Activated gamma-delta T cell (primary cell): ENCODE measurements at places on chromosomes 7 and 10.

- DNase-seq: no peak
Observed at GRCh38 chr7:74511345-74511744, 57.6 kb downstream of the GTF2IRD1 start.

GRCh38 chr7:119959811-119960210 lies 313.2 kb upstream of the KCND2 start:
- DNase-seq: no peak

GRCh38 chr10:14456870-14457266 lies 126.1 kb upstream of the FRMD4A start:
- DNase-seq: no peak

DNA sequence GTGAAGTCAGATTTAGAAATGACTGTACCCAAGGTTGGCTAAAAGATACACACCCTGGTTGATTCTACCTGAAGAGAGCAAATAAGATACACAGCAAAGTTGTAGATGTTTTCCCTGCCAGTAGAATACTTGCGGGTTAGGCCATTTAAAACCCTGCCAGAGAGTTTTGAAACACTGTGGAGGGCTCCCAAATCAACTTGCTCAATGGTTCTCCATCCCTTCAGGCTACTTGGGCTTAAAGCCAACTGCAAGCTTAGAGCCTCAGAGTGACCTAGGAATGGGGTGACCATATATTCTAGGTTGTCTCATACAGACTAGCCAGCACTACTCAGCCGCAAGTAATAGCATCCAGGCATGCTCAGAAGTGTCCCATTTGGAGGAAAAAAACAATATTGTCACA lies 10.0 kb downstream of the CAV1 start:
- no peak for DNase-seq

- DNase-seq: no peak
Observed at GRCh38 chr7:22240904-22241571, 115.9 kb downstream of the RAPGEF5 start.

DNA sequence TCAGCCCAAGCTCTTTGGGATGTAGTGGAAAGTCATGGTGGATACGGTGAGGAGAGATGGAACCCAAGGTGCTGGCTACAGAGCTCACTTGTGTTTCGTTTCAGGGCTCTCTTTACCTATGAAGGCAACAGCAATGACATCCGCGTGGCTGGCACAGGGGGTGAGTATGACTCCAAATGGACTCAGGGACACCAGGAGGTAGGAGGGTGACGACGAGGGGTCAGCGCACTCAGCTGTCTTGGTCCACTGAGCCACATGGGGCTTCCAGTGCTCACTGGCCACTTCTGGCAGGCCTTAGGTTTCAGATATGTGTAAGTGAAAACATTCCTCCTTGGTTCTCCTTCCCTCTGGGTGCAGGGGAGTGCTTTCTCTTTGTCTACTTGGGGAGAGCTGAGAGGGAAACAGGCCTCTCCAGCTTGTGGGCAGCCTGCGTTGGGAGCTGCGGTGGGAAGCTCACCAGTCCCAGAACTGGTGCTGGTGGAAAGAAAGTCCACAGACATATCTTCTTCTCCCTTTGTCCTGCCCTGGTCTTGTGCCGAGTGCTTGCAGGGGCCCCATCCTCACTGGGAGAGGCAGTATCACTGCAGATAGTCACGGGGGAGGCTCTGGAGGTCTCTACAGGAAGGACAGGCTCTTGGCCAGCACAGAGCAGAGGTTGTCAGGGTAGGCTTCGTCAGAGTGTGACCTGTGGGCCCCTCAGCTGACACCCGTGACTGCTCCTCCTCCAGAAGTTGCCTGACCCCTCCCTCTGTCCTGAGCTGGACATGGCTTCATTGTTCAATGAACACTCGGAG lies 5.8 kb downstream of the DBNL start:
- no peak for DNase-seq

DNA sequence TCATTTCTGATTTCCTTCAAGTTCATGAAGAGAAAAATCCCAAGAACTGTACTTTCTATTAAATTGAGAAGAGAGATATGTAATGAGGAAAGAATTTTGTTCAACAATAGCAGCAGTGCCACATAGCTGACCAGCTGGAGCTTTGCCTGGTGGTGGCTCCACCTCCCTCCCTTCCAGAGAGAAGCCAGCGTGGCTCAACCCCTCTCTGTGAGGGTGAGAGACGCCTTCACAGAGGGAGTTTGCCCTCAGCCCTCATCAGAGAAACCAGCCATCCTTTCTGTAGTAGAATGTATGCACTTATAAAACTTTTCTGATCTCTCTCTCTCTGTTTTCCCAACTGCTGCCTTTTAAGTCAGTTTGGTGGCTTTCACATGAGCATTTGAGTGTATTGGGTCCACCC lies 20.5 kb upstream of the COL1A2 start:
- no peak for DNase-seq

DNA sequence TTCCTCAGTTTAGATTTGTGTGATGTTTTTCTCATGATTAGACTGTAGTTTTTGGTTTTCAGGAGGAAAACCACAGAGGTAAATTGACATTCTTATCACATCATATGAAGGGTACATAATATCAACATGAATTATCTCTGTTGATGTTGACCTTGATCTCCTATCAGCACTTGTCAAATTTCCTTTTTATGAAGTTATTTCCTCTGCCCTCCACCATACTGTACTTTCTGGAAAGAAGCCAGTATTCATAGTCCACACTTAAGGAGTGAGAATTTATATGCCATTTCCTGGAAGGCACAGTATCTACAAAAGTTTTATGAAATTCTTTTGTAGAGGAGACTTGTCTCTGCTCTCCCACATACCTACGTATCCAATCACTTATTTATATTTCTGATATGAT lies 807.2 kb upstream of the MBL2 start:
- no peak for DNase-seq

DNA sequence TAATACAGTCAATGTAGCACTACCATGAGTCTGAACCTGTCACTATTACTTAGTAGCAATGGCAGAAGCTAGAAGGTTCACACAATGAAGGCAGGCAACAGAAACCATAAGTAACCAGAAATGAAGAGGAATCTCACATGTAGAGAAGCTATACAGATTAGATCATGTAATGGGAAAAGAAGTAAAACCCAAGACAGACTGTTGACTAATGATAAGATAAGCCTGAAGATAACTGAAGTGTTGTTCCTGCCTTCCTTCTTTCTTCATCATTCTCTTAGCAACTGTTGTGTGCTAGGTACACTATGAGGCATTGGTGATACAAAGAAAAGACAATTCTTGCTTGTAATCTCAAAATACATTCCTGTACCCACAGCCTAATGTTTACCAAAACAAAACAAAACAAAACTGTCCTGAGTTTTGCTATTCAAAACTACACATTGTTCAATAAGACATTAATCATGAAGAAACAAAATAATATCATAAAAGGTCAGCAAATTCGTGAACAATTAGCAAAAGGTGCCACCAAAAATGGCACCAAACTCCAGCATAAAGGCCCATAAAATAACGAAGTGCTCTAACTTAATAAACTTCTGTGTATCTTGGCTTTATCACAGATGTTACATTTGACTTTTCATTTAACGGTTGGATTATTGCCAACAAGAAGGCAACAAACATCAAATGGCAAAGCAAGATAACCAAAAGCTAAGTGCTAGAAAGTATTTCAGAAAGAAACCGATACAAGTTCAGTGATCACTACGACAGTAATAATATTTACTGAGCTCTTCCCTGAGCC lies 27.1 kb downstream of the ZNF800 start:
- DNase-seq: no peak

DNA sequence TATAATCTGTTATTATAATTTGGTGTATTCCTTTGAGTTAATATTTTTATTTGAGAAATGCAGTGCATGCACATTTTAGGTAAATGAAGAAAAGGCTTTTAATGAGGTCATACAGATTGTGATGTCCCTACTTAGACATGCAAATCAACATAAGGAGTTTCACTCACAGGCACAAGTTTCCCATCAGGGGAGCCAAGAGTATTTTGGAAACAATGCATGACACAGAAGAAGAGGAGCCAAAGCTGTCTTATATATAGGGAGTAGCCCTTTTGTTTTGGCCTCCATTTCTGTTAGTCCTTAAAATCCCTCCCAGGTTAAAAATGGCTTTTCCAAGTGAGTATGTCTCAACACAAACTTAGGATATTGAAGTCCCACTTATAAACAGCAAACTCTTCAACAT lies 703.4 kb upstream of the ANKRD30A start:
- no peak for DNase-seq

DNA sequence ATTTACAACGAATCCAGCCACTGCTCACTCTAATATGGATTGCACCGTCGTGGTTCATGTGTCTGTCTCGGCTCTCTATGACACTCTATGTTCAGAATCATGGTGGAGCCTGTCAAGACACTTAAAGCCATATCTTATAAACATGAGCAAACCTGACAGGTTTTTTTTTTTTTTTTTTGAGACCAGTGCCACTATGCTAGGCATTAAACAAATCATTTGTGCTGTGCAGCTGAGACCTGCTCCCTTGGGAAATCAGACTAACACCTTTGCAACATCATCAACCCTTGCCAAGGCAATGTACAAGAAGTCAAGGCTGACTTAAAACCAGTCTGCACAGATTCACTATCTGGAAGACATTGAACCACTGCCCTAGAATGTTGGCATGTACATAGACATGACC lies 181.2 kb upstream of the ANK3 start:
- DNase-seq: no peak

DNA sequence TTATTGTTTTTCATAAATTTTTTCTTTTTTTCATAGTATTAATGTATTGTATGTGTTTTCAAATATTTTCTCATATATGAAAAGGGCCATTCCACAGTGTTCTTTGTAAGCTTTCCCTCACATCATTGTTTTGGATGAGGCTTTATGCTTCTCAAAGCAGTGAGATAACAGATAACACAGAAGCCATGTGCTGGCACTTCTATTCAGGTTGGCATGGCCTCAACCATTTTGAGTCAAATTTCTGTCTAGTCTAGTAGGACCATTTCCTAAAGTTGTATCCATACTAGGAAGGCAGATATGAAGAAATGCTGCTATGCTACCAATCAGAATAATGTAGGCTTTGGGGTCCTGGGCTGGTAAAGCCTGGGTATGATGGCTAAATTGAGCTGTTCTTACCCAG lies 135.9 kb upstream of the LAMB4 start:
- no peak for DNase-seq

DNA sequence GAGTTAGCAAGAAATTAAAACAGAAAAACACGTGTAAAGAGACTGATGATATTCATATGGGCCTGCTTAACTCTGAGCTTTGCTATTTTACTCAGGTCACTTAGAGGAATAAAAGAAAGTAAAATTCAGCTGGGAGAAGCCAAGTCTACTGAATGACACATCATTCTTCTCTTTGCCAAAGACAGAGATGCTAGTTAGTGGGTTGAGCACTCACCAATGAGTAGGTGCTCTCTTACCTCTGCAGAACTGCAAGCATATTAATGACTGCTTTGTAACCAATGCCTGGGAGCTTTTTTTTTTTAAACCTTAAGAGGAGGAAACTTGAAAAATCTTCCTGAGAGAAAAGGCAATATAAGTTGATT lies 44.8 kb upstream of the BAMBI start:
- no peak for DNase-seq

DNA sequence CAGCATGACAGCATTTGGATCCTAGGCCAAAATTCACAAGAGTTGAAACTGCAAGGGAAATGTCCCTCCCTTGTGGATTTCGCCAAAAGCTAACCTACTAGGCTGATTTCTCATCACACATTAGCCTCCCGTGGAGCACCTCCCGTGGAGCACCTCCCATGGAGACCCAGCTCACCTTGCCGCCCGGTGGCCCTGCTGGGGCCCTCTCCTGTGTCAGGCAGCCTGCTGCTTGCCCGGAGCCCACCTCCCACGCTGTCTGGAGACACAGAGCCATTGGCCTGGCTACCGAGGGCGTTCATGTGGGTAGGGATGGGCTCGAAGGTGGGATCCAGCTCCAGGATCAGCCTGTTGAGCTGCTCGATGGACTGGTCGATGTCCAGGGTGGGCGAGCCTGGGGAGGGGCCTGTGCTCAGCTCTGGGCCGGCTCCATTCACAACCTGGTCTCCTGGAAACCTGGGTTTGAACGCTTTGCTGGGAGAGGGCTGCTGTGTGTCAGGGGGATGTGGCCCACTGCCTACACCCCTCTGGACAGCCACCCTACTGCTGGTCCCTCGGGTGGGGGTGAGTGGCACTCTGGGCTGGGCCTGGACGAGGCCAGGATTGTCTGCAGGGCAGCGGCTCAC lies 213.6 kb downstream of the TNS3 start:
- DNase-seq: no peak

DNA sequence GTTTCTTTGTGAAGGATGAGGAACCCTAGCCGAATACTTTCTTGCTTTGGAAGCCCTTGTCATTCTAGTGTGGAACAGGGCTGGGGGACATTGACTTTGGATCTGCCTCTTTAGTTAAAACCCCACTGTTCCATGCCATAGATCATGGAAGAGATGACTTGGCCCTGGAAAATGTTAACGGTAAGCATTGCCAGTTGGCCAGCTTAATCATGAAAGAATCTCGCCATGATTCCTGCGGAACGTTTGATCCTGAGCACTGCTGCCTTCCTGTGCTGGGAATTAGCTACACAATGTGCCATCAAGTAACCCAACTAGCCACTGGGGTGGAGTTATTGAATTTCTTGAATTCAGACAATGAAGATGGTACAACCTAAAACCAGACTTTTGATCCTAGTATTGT lies 177.6 kb upstream of the FZD8 start:
- no peak for DNase-seq

DNA sequence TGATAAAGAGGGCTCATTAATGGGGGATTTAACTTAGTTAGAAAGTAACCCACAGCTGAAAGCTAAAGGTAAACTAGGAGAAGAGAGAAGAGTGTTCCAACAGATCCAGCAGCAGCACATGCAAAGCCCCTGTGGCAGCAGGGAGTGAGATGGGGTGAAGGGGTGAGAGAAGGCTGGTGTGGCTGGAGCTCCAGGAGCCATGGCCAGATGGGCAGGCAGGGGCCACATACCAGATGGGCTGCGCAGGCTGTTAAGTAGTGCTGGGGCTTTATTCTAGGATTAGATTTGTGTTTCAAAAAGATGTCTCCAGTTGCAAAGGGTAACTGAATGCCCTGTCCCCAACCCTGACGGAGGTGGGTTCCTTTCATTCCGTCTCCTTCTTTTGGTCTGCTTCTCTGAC lies 33.2 kb downstream of the HIF1AN start:
- DNase-seq: no peak

GRCh38 chr7:87918740-87919139 lies 15.3 kb upstream of the ADAM22 start:
- DNase-seq: no peak

DNA sequence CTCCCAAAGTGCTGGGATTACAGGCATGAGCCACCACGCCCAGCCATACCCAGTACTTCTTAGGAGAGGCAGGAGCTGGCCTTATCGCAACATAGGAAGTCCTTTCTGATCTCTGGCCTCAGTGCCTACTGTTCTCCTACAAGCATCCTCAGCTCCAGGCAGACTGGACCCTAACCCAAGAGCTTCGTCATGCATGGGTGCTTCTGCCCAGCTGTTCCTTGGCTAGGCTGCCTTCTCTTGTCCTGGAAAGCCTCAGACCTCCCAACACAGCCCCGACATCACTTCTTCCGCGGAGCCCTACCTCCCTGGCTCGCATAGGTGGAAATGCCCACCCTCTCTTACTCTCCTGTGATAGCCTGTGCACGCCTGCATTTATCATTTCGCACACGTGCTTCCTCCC lies 15.8 kb downstream of the BCL7B start:
- no peak for DNase-seq

GRCh38 chr10:88095223-88095721 lies 231.8 kb downstream of the PTEN start:
- no peak for DNase-seq
